ENCODE measurements at places on chromosomes 2 and 18. TPM values are rescaled to one million over a fixed set of nuclear protein-coding genes. Genes with fewer than 3 reads are reported as not detected.

DNA sequence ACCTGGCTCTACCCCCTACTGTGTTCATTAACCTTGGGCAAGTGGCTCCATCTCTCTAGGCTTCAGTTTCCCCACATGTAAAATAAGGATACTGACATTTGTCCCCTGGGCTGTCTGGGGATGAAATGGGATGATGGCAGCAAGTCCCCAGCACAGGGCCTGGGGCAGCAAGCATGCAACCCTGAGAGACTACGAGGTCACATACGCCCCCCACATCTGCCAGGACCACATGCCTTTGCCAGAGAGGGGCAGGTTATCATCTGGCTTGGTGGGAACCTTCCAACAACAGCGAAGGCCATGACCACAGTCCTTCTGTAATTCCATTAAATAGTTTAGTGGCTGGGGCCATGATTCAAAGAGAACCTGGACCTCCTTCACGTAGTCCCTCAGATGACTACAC, 145.9 kb upstream of the REV1 start:
- DNase-seq = no peak

The RNF125 gene
- polyA plus RNA-seq = 10.1 TPM

DNA sequence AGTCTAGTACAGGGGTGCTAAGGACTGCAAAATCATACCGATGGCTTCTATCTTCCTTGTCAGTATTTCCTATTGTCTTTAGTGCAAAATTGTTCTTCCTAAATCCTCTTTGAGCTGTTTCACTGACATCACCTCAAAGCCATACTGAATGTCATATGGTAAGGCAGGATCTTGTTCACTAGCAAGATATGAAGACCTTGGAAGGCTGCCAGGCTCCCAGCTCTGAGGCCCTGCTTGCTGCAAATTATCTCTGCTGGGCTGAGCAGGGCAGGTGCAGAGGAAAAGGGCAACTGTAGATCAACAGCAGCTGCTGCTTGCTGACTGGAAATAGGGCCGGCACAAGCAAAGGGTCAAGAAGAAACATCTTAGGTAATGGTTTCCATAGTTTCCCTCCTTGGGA, 58.2 kb downstream of the PMAIP1 start:
- DNase-seq = peak; percentile 90

GRCh38 chr18:66764230-66764629, 160.3 kb upstream of the CDH19 start:
- peak; percentile 93 for DNase-seq

The OSR1 gene
- 25.6 TPM for polyA plus RNA-seq

The EPHA4 gene
- 9.6 TPM for polyA plus RNA-seq

The HYCC2 gene
- 4.9 TPM for polyA plus RNA-seq

DNA sequence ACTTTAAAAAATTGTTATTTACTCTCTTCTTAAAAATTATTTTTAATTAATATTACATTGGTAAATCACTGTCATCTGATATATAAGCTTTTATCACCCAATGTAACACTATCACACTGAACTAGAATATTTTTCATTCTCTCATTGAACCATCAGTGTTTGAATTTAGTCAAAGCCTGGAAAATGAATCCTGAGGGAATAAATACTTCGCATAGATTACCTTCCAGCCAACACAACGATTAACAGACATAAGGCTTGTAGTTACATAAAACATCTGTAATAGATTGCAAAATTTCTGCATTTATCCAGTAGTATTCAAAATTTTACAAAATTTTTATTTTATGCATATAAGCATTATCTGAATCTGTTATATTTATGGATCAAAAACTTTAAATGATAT, 314.9 kb downstream of the ERBB4 start:
- DNase-seq = peak; percentile 56

GRCh38 chr2:75500633-75501032, 60.1 kb downstream of the EVA1A start:
- no peak for DNase-seq

- DNase-seq = no peak
Measured at GRCh38 chr2:12081481-12082210, 335.2 kb downstream of the LPIN1 start.

- no peak for DNase-seq
Measured at GRCh38 chr2:70083344-70084156, 3.7 kb upstream of the PCBP1 start.

- no peak for DNase-seq
Measured at GRCh38 chr2:119862127-119862889, 102.6 kb downstream of the PTPN4 start.

DNA sequence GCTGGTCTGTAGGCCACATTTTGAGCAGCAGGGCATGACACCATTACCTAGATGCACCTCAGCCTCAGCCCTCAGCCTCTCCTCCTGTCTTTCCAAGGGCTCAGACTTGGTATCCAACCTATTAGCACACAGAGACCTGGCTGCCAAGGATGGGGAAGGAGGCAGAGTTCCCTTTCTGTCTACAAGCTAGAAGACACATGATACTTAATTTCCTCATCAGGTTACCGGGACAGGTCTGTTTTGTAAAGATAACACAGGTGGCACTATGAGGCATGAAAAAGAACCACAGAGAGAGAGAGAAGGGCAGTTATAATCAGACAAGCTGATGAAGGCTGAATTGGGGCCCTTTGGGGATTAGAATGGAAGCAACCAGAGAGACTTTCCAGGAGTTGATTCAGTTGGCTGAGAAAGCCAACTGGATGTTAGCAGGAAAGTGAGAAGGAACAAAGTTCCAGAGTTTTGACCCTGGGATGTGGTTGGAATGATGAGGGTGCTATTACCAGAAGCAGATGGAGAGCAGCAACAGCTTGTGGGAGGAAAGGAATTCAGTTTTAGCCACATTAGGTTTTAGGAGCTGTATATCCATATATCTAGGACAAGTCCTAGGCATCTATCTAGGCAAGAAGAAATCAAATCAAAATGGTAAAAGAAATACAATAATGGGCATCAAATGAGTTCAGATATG, 46.0 kb upstream of the RMND5A start:
- no peak for DNase-seq

The DSG4 gene
- polyA plus RNA-seq = not detected

All from muscle of leg (tissue), 16 donors.